Activated CD4-positive, alpha-beta T cell treated with anti-CD3 and anti-CD28 coated beads for 1 hour (primary cell): ENCODE measurements at places on chromosomes 2 and 18.
A peak's percentile ranks its signal among the peaks of the same experiment; 100 is the strongest.

DNA sequence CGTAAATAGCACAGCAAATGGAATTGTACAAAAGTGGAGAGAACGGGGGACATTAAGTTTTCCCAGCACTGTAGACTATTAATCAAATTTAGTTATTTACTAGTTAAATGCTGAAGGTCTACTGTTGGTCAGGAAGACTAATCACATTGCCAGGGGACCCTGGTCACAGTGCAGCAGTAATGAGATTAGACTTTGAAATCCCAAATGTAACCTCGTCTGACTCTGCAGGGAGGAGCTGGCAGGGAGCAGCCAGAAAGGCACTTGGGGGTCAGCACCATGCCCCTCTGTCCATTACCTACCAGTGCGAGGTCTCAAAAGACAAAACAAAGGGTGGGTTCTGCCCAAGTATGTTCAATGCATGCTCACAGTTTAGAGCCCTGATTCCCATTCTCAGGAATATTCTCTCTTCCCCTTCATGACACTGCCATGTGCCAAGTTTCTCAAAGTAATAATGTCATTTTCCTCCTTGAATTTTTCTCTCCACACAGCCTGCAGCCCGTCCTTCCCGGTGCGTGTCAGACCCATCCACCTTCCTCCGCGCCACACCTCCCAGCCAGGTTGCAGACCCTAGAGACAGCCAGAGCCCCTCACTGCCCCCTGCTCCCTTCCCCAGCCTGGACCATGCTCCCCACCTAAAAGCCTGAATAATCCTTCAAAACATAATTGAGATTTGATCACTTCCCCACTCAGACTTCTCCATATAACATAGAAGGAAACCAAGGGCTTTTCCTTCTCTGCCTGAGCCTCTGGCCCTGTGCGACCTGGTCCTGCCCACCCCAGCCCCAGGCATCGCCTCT is 52.5 kb downstream of the TMEM18 start:
- DNase-seq = no peak

DNA sequence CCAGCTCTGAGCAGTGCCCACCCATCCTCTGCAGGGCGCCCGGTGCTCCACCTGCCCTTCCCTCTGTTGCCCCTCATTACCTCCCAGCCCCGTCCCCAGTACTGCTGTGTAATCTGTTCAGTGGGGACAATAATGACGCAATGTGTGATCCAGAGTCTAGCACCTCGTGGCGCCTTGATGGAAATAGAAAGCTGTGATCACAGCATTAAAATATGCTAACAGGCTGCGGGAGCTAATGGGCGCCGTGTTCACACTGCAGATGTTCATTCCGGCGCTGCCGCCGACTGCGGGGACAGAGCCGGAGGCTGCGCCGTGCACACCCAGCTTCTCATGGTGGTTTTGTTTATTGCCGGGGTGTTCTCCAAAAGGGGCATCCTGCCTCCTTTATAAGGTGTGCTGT is 235.2 kb downstream of the LDLRAD4 start:
- DNase-seq = no peak

DNA sequence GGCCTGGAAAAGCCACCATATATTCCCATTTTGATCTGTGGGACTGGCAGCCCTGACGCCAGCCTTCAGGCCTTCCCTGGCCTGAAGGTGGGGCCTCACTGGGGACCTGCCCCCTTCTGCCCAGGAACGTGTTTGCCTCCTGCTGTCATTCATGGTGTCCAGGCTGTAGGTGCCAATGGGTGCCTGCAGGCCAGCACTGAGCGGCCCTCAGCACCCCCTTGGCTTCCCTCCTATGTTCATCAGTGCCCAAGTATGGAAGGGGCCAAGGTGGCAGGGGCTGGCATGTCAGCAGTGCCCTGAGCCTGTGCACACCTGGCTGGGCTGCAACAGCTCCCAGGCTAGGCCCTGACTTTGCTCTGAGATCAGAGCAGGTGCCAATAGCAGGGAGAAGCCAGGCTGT is 800.3 kb upstream of the RAB6C start:
- DNase-seq = no peak

GRCh38 chr18:64674694-64675093 is 525.8 kb upstream of the LINC00305 start:
- no peak for DNase-seq

DNA sequence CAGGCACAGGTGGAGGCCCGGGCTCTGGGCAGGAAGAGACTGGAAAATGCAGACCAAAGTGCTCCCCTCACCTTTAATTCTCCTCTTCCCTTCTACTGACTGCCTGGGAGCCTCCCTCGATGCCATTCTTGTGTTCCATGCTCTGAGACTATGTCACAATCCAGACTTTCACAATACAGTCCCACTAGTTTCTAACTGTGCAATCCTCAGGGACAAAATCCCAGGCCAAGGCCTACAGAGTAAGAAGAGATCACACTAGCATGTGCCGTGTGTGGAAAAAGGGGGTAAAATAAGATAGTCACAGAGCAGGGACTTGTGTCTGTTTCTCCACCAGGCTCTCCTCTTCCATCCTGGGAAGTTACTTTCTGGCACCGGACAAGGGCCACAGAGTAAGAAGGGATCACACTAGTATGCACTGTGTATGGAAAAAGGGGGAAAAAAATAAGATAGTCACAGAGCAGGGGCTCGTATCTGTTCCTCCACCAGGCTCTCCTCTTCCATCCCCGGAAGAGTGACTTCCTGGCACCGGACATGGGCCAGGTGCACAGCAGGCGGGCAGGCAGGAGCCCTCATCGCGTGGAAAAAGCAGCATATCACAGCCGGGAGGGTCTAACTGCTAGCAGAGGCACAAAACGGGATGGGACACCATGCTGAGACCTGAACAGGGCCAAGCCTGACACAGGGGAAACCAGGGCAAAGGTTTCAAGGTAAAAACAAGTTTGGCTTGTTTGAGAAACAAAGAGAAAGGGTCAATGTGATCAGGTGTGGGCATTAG is 9.6 kb downstream of the CYB5A start:
- DNase-seq = no peak

DNA sequence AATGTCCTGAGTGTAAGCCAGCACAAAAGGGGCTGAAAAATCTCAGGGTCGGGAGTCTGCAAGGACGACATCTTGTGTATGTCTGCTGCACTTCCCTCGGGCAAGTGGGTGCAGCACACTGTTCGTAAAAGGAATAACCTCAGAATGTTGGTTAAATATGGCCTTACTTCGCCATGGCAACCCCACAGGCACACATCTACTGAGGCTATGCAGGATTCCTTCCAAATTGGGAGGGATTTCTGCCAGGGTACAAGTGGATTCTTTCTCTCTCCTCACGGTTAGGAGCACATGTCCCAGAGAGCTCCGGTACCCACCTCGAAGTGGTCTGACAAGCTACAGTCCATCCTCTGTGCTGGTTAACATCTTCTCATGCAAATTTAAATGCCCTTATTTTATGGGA is 277.7 kb upstream of the PXDN start:
- no peak for DNase-seq

GRCh38 chr2:239008004-239008403 is 160.1 kb downstream of the TWIST2 start:
- no peak for DNase-seq

DNA sequence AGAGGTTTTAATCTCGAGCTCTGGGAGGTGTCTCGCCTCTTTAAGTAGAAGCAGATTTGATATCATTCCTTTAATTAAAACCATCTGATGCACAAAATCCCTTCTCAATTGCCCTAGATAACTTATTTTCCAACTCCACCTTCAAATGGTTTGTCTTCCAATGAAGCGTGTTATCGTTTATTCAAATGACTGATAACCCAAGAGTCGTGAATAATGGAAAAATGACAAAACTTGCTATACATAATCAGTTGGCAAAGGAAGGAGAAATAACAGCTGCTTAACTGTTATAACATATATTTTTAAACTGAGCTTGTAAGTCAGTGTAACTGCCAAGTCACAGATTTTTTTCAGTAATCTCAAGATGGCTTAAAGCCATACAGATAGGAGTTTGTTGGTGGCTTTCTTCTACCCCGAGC is 144.6 kb downstream of the QPCT start:
- no peak for DNase-seq

- no peak for DNase-seq
These were observed 70.3 kb downstream of the ASXL2 start for GRCh38 chr2:25808006-25808383.

DNA sequence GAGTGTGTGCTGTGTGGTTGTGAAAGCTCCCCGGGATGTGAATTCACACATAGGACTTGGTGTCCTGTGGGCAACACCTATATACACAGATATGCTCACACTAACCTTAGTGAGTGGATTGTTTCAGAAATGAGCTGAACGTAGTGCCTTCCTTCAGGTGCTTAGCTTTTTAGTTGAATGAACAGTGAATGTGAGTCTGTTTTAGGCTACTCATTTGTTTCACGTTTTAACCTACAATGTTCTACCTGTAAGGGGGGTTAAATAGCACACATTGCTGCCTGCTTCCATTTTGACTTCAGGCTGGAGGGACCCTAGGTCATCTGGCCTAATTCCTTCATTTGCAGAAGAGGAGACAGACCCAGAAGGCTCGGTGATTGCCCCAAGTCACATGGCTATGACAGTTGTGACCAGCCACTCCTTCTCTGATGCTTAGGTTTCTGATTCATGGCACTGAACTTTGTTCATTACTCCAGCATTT is 1.0 kb downstream of the PLEK start:
- no peak for DNase-seq

GRCh38 chr18:55587418-55588110 is 428 bp downstream of the TCF4 start:
- no peak for DNase-seq

DNA sequence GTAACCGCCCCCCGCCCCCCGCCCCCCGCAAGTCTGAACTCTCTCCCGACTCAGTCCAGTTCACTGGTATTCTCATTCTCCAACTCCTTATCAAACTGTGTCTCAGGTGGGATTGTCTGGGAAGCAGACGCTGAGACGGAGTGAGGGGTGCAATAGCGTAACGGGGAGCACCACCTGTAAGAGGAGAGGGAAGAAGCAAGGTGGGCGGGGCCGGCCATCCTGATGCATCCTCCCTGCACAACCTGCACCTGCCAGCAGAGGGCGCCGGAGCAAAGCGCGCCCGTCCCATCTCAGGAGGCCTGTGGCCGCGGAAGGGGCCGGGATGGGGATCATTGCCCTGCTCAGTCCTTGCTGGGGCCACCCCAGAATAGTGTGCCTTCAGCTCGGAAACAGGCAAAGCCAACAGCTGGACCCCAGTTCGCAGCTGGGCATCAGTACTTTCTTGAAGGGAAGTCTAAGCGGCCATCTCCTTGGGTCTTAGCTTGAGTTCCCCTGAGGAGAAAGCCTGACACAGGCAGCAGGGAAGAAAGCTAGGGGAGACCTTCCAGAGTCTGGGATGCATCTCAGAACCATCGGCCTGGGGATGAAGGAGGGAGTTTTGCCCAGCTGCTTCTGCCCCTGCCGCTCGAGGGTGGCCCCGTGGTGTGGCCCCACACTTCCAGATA is 208.0 kb downstream of the TFCP2L1 start:
- peak; percentile 34 for DNase-seq

DNA sequence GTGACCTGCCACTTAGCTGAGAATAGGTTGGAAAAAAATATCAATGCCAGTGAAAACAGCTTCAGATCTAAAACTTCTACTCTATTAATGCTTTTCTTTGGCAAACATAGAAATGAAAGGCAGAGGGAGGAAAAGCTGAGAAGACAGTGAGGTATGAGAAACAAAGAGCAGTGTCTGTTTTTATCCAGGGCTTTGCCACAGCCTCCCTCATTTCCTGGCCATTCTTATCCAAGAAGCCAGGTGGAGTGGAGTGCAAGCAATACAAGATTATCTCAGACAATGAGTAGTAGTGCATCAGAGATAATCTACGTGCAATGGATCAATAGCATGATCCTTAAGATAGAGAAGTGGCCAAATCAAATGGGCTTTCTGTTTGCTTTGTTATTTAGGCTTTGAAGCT is 808.7 kb upstream of the PIK3C3 start:
- no peak for DNase-seq
